Fibroblast of lung (primary cell): ENCODE measurements at places on chromosomes 1 and 21. TPM values are rescaled to one million over a fixed set of nuclear protein-coding genes. Genes with fewer than 3 reads are reported as not detected.
A peak's percentile ranks its signal among the peaks of the same experiment; 100 is the strongest.

GRCh38 chr1:11722538-11722937, 13.4 kb upstream of the AGTRAP start:
- no peak for DNase-seq
- no peaks in the 10 kb centered on the region for H3K4me1 ChIP-seq
- peaks cover 5% of the 10 kb centered on the region for H3K27me3 ChIP-seq
- no peaks in the 10 kb centered on the region for H3K36me3 ChIP-seq

Gene NIBAN1
- 11.9 and 31.3 TPM in 2 replicates for polyA plus RNA-seq

DNA sequence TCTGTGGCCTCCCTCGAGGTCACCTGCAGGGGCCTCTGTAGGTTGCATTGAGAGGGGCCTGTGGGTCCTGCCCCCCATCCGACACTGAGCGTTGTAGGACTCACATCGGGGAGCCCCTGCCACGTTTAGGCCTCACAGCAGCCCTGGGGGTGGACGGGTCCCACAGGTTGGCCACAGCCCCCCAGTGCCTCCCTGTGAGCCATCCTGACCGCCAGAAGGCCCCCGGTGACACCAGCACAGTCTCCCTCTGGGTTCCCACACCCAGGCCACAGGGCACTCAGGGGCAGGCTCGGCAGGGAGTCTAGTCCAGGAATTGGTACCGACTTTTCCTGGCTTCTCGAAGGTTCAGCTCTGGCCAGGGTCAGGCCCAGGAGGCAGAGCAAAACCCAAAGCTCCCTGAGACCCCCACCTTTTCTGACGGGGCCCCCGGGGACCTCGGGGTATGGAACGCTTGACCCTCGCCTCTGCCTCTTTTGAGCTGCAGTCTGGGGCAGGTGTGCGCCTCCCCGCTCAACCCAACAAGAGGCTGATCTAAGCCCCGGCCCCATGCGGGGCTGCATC, 13.9 kb upstream of the POFUT2 start:
- H3K27me3 ChIP-seq, result no peaks in the 10 kb centered on the region
- H3K4me1 ChIP-seq, result peaks cover 9% of the 10 kb centered on the region
- H3K36me3 ChIP-seq, result no peaks in the 10 kb centered on the region
- no peak for DNase-seq
- peak overlapping the region; percentile 77 for H3K27ac ChIP-seq

GRCh38 chr1:243394601-243395464, 139.0 kb downstream of the SDCCAG8 start:
- no peaks in the 10 kb centered on the region for H3K4me1 ChIP-seq
- no peak for DNase-seq
- no peaks in the 10 kb centered on the region for H3K36me3 ChIP-seq
- H3K4me3 ChIP-seq, result no peak overlapping the region
- no peak overlapping the region for H3K27ac ChIP-seq

- H3K27ac ChIP-seq, result no peak overlapping the region
- no peak overlapping the region for H3K4me3 ChIP-seq
- no peaks in the 10 kb centered on the region for H3K36me3 ChIP-seq
- H3K4me1 ChIP-seq, result no peaks in the 10 kb centered on the region
- no peak for DNase-seq
- H3K27me3 ChIP-seq, result no peaks in the 10 kb centered on the region
Measured at GRCh38 chr1:218353656-218354055, 8.5 kb downstream of the TGFB2 start.

GRCh38 chr1:154476791-154477190, 25.2 kb upstream of the TDRD10 start:
- no peak for DNase-seq
- H3K27me3 ChIP-seq, result no peaks in the 10 kb centered on the region
- no peak overlapping the region for H3K27ac ChIP-seq
- no peaks in the 10 kb centered on the region for H3K36me3 ChIP-seq
- H3K4me1 ChIP-seq, result peaks cover 5% of the 10 kb centered on the region

GRCh38 chr1:57344265-57344664, 79.6 kb downstream of the DAB1 start:
- no peaks in the 10 kb centered on the region for H3K27me3 ChIP-seq
- no peaks in the 10 kb centered on the region for H3K36me3 ChIP-seq
- no peaks in the 10 kb centered on the region for H3K4me1 ChIP-seq
- no peak for DNase-seq

Gene SPATA21
- polyA plus RNA-seq, result not detected in 2 replicates

DNA sequence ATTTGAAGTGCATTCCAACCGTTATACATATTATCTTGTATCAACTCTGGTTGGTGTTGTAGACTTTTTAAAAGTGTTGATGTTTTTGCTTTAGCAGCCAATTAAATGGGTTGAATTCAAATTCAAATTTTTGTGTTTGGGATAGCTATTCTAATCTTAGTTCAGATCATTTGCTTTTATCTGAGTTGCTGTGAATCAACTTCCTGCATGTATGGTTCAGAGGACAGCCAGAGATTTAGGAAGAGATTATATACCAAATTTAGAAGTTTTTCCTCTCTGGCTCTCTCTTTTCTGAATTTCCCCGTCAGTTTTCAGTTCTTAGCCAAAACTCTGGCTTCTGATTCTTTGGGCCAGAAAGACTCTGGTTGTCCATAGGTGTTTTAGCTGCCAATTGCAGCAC, 415.5 kb downstream of the NUF2 start:
- H3K4me3 ChIP-seq, result no peak overlapping the region
- DNase-seq, result peak; percentile 36
- no peaks in the 10 kb centered on the region for H3K27me3 ChIP-seq
- H3K36me3 ChIP-seq, result no peaks in the 10 kb centered on the region

Gene RBP7
- polyA plus RNA-seq, result 0.36 TPM in 1 of 2 replicates, not detected in the other

DNA sequence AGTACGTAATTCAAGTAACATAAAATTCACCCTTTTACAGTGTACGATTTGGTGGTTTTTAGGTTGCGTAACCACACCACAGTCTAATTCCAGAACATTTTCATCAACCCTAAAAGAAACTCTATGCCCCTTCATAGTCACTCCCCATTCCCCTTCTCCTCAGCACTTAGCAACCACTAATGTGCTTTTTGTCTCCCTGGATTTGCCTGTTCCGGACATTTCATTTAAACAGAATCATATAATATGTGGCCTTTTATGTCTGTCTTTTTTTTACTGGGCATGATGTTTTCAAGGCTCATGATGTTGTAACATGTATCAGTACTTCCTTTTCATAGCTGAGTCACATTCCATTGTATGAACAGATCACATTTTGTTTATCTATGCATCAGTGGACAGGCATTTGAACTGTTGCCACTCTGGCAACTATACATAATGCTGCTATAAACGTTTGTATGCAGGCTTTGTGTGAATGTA, 20.8 kb downstream of the OBSCN start:
- peak overlapping the region; percentile 71 for H3K27ac ChIP-seq
- H3K36me3 ChIP-seq, result no peaks in the 10 kb centered on the region
- no peak overlapping the region for H3K4me3 ChIP-seq
- peaks cover 2% of the 10 kb centered on the region for H3K4me1 ChIP-seq

Gene C1orf52
- polyA plus RNA-seq, result 16.4 and 24.7 TPM in 2 replicates

Gene SPRR2E
- not detected in 2 replicates for polyA plus RNA-seq

Gene SPRR3
- polyA plus RNA-seq, result not detected in 2 replicates

Gene RAD54L
- polyA plus RNA-seq, result 1.3 and 6.9 TPM in 2 replicates

Gene LDLRAD1
- polyA plus RNA-seq, result not detected in 2 replicates

- DNase-seq, result no peak
- H3K4me3 ChIP-seq, result no peak overlapping the region
Measured at GRCh38 chr1:172299515-172299914, 121.0 kb upstream of the C1orf105 start.

GRCh38 chr1:113779542-113779941, 20.3 kb upstream of the PHTF1 start:
- H3K4me1 ChIP-seq, result no peaks in the 10 kb centered on the region
- no peak overlapping the region for H3K4me3 ChIP-seq
- no peaks in the 10 kb centered on the region for H3K27me3 ChIP-seq

- no peaks in the 10 kb centered on the region for H3K27me3 ChIP-seq
- H3K36me3 ChIP-seq, result no peaks in the 10 kb centered on the region
- DNase-seq, result no peak
Measured at GRCh38 chr21:44520326-44521300, 19.4 kb downstream of the KRTAP10-1 start.

Gene GSTM1
- 0.55 and 38.0 TPM in 2 replicates for polyA plus RNA-seq

Gene RFX5
- polyA plus RNA-seq, result 18.4 and 20.1 TPM in 2 replicates

DNA sequence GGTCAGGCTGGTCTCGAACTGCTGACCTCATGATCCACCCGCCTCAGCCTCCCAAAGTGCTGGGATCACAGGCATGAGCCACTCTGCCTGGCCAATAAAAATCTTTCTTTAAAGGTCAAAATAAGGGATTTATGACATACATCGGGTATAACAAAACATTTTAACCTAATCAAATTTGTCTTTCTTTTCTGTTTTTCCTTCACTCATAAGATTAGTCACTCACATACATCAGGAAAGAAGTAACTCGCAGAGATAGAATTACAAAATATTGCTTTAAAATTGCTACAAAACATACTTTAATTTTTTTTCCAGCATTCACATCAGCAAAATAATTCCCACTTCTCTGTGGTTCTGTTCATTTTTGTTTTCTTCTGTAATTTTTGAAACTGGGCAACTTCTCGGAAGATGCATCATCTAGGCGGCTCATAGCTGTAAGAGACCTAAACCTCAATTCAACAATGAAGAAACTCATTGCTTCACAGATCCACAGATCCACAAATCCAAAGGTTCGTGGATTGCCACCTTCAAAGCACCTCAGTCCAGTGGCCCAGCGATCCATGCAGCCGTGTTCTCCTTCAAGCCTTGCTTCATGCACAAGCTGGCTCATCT, 39.7 kb downstream of the NEK2 start:
- peak; percentile 59 for DNase-seq
- peaks cover 18% of the 10 kb centered on the region for H3K4me1 ChIP-seq
- no peaks in the 10 kb centered on the region for H3K27me3 ChIP-seq

DNA sequence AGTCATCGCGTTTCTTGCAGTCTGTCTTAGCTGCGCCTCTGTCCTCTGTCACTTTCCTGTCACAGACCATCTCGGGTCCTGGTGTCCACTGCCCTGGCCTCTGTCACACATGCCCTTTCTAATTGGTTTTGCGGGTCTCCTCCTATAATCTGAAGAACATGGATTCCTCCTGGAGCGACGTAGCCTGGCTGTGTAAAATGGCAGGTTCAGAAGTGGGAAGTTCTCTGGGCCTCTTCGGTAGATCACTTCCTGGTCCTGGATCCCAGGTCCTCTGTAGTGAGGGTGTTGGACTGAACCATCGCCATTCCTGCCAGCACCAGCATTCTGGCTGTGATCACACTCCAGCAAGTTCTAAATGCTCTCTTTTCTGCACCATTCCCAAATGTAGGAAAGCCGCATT, 857 bp downstream of the FAM3B start:
- H3K27ac ChIP-seq, result no peak overlapping the region
- peaks cover 9% of the 10 kb centered on the region for H3K27me3 ChIP-seq
- H3K4me1 ChIP-seq, result no peaks in the 10 kb centered on the region
- no peak for DNase-seq

DNA sequence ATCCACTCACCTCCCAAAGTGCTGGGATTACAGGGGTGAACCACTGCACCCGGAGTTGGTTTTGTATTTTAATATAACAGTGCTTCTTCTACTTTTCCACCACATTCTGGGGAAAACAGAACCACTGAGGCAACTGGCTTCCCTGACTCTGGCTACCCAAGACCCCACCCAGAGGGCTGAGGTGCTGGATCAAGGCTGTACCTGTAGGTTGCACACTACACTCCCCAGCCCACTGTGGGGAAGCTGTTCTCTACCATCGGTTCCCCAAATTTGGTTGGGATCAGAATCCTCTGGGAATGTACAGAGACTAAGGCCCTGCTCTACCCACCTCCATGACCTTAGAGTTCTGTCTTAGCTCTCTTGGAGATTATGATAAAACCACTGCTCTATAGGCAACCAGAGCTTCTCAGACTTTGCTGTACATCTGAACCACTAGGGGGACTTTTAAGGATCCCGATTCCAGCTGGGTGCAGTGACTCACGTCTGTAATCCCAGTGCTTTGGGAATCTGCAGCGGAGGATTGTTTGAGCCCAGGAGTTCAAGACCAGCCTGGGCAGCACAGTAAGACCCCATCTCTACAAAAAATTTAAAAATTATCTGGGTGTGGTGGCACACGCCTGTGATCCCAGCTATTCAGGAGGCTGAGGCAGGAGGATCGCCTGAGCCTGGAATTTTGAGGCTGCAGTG, 51.6 kb downstream of the GNG4 start:
- H3K4me1 ChIP-seq, result no peaks in the 10 kb centered on the region
- no peak overlapping the region for H3K27ac ChIP-seq
- no peak overlapping the region for H3K4me3 ChIP-seq
- peak; percentile 57 for DNase-seq

- no peaks in the 10 kb centered on the region for H3K36me3 ChIP-seq
- H3K27me3 ChIP-seq, result no peaks in the 10 kb centered on the region
- H3K27ac ChIP-seq, result no peak overlapping the region
Measured at GRCh38 chr1:219772265-219773036, 155.9 kb downstream of the SLC30A10 start.

DNA sequence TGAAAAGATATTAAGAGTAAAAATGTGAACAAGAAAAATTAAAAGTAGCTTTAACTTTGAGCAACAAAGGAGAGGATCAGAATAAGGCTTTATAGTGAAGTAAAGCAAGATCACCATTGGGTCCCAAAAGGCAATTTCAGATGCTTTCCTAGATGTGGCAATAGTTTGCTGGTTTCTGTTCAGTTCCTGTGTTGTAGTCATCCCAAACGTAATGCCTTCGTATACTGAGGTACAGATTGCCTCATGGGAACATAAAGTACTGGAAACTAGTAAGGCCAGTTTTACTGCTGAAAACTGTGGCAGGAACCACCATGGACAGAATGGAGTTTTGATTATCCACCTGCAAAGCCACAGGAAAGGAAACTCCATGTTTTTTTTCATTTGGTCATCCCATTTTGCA, 283.5 kb upstream of the SGIP1 start:
- H3K27ac ChIP-seq, result no peak overlapping the region
- no peaks in the 10 kb centered on the region for H3K27me3 ChIP-seq
- no peaks in the 10 kb centered on the region for H3K4me1 ChIP-seq

- DNase-seq, result no peak
- H3K27me3 ChIP-seq, result no peaks in the 10 kb centered on the region
- H3K27ac ChIP-seq, result no peak overlapping the region
- H3K4me3 ChIP-seq, result no peak overlapping the region
- H3K4me1 ChIP-seq, result peaks cover 9% of the 10 kb centered on the region
Measured at GRCh38 chr1:220955116-220955515, 75.9 kb downstream of the HLX start.

Gene TMEM54
- polyA plus RNA-seq, result 24.2 and 38.1 TPM in 2 replicates

GRCh38 chr1:58883888-58884482, 100.1 kb upstream of the JUN start:
- no peak overlapping the region for H3K4me3 ChIP-seq
- peaks cover 14% of the 10 kb centered on the region for H3K4me1 ChIP-seq
- DNase-seq, result peak; percentile 27
- no peaks in the 10 kb centered on the region for H3K27me3 ChIP-seq
- peak overlapping the region; percentile 79 for H3K27ac ChIP-seq
- no peaks in the 10 kb centered on the region for H3K36me3 ChIP-seq

Gene FLG
- polyA plus RNA-seq, result not detected in 2 replicates

Gene OR2L13
- 0.03 TPM in 1 of 2 replicates, not detected in the other for polyA plus RNA-seq

Gene MAPKAPK2
- 74.4 and 85.7 TPM in 2 replicates for polyA plus RNA-seq

GRCh38 chr1:229015806-229016205, 255.1 kb upstream of the RAB4A start:
- DNase-seq, result no peak
- no peak overlapping the region for H3K4me3 ChIP-seq
- H3K36me3 ChIP-seq, result no peaks in the 10 kb centered on the region
- no peaks in the 10 kb centered on the region for H3K4me1 ChIP-seq
- H3K27ac ChIP-seq, result no peak overlapping the region

- peak overlapping the region; percentile 33 for H3K27ac ChIP-seq
- no peaks in the 10 kb centered on the region for H3K4me1 ChIP-seq
- no peaks in the 10 kb centered on the region for H3K27me3 ChIP-seq
Measured at GRCh38 chr1:78619032-78619431, 1.2 kb upstream of the IFI44L start.

- no peak overlapping the region for H3K27ac ChIP-seq
- H3K36me3 ChIP-seq, result no peaks in the 10 kb centered on the region
Measured at GRCh38 chr1:53524428-53525375, 65.5 kb downstream of the DMRTB1 start.

GRCh38 chr1:92484472-92485380, 2.0 kb downstream of the GFI1 start:
- no peaks in the 10 kb centered on the region for H3K4me1 ChIP-seq
- H3K27ac ChIP-seq, result no peak overlapping the region
